MV-4-11 (cell line): ENCODE measurements at places on chromosomes 5 and 9.

GRCh38 chr9:11577522-11577921, 964.7 kb upstream of the PTPRD start:
- DNase-seq: no peak

DNA sequence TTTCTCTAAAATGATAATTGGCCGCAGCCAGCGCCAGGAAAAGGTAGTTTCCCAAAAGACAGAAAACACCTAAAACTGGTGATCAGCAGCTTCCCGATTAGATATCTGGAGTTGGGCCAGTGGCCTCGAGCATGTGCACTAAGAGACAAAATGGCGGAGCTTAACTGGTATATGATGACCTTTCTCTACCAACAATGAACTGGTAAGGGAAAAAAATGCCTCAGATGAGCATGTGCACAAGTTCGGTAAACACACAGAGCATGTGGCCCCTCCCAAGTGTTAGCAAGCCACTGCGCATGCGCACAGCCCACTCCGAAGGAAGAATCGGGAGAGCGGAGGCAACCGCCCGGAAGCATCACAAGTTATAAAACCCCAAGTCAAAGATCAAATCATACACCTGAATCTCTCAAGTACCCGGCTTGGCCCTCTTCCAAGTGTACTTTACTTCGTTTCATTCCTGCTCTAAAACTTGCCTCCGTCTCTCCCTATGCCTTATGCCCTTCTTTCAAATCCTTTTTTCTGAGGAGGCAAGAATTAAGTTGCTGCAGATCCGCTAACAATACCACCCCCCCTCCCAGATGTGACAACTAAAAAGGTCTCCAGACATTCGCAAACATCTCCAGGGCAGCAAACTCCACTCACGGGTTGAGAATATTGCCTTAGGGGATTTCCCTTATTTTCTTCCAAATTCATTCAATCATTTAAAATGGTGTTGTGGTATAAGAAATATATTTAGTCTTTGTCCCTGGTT, 15.0 kb upstream of the PTBP3 start:
- DNase-seq: peak; percentile 53

DNA sequence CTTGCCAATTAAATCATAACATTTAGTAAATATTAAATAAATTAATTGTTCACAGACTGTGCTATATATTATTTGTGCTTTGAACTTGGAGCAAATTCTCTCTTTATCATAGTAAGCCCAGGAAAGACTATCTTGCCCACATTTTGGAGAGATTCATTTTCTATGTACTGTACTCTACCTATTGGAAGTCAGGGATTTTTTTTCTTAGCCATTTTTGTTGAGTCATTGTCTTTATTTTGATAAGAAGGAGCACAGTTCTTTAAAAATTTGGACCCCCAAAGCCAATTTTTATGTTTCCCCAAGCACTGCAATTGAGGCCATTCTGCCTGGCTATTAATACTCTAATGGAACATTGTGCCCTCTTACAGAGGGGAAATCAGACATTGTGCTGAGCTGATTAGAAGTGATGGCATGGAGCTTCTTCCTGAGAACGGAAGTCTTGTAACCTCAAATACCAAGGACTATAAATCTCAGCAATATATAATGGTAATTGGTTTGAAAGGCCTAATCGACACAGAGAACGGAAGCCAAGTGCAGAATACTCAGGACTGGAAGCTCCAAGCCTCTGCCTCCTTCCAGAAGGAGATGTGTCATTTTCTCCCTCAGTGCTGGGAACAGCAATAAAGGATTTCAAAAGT, 188.8 kb upstream of the PAPPA start:
- no peak for DNase-seq

GRCh38 chr9:38727497-38728001, 7.6 kb upstream of the FAM240B start:
- peak; percentile 27 for DNase-seq

- DNase-seq: no peak
Measured at GRCh38 chr5:135296900-135297816, 101.9 kb downstream of the MACROH2A1 start.

GRCh38 chr9:75974016-75974766, 83.7 kb downstream of the PCSK5 start:
- DNase-seq: no peak

DNA sequence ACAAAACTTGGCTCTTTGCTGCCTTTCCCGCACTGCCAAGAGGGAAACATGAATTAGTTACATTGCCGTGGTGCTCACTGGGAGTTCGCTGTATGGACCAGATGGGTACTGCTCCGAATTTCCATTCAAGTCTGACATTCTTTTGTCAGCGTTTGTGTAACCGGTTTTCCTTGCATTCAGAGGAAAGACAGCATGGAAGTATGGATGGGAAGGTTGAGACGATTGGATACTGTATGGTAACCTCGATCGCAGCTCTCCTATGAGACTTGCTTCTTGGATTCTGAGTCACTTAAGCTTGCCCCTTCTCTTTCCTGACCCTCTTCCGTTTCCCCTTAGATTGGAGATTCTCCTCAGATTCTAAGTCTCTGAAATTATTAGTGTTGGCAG, 625 bp upstream of the UBLCP1 start:
- no peak for DNase-seq

DNA sequence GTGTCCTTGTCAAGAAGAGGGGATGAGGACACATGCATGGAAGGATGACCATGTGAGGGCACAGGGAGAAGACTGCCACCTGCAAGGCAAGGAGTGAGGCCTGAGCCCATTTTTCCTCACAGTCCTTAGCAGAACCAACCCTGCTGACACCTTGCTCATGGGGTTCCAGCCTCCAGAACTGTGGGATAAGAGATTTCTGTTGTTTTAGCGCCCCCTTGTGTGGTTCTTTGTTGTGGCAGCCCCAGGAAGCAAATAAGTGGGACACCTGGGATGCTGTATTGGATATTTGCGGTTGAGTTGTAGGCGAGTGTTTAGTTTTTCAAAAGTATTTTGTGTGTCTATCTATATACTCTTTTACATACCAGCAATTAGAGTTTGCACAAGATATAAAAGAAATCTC, 206.4 kb downstream of the NXNL2 start:
- DNase-seq: peak; percentile 9

DNA sequence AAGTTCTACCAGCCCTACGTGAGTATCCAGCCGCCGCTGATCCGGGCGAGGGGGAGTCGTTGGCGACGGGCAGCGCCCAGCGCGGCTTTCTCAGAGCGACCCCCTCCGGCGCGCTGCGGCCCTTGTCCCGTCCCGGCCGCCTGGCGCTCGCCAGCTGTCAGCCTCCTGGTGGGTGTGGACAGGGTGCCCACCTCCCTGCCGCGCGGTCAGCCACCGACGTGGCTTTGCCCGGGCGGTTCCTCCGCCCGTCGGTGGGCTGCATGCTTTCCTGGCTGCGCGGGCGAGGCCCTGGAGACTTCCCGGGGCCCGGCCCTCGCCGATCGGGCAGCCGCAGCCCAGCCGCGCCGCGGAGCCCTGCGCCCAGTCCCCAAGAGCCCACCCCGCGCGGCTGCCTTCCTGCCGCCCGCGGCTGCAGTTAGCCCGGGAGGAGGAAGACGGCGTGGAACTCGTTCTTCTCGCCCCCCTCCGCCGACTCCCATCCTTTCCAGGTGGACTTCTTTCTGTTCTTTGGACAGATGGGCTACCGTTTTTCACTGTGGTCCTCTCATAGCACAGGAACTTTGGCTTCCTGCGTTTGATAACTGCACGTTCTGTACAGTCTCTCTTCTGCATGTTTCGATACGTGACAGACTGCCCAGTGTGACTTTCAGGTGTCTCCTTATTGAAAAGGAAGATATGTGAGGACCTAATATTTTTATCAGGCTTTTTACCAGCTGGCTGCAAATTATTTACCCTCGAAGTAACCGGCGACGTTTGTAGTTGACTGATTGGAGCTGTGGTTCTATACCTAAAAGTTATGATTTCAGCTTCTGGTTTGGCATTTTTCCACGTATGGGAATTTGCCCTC, 577 bp downstream of the AP3S1 start:
- no peak for DNase-seq

DNA sequence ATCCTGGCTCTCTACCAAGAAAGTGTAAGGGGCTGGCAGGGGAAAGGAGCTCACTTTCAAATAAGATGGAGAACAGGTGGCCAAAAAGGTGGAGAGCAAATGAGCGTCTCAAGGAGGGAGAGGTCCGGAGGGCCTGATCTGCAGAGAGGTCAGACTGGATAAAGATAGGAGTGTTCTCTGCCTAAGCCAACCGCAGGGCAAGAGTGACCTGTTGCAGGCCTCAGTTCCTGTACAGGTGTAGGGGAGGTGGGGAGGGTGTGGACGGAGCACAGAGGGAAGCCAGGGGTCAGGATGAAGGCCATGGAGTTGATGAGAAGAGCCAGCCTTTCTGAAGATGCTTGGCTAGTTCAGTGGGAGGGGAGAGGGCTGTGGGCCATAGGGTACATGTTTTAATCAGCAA, 239.7 kb downstream of the HSPA4 start:
- no peak for DNase-seq

DNA sequence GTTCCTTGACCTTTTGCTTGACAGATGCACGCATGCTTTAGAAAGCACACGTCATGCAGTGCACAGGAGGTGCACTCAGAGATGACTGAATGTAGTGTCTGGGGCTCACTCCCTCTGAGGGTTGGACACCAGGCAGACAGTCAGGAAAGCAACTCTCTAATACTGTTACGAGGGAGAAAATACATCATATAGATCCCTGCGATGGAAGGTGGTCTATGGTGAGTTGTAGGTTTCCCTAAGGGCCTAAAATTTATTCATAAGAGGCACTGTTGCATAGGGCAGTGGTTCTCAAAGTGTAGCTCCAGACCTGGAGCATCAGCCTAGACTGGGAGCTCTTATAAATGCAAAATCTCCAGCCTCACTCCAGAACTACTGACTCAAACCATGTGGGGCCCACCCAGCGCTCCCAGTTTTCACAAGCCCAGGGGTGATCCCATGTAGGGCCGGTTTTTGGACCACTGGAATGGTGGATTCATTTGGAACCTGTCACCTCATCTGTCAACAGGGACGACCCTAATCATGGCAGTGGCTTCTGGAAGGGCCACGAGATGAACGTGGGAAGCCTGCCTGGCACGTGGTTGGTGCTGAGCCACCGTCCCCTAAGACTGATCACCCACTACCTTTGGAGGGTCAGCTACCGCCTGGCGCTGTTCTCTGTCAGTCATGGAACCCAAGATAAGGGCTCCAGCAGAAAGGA, 16.8 kb upstream of the PHF19 start:
- no peak for DNase-seq

DNA sequence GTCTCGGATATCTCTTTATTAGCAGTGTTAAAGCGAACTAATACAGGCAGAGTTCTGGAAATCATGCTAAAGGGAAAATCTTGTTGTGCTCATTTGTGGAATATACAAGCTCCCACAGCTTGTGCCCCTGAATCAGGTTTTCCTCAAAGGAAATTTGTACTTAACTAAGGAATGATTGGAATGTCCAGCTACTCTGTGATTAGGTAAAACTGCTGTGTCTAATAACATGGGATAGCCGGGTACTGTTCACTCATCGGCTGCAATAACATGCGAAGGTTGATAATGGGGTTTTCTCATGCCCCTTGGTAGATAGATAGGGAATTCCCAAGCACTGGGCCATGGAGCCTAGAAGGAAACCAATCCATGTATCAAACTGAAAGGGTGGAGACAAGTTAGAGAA, 306.7 kb downstream of the NR2F1-AS1 start:
- no peak for DNase-seq

- DNase-seq: no peak
Measured at GRCh38 chr9:120358877-120359276, 221.1 kb downstream of the CDK5RAP2 start.

GRCh38 chr9:15220658-15221318, 86.2 kb downstream of the TTC39B start:
- no peak for DNase-seq

GRCh38 chr9:96853781-96854650, at the start of gene ZNF782:
Gene ZNF782 (minus strand): TSS chr9:96854514. CDS start chr9:96851961, 2,553 bp downstream.
- DNase-seq: peak; percentile 89

- DNase-seq: no peak
Measured at GRCh38 chr9:72554221-72554641, 32.8 kb downstream of the TMC1 start.

- DNase-seq: no peak
Measured at GRCh38 chr9:85167146-85167545, 497.6 kb downstream of the NTRK2 start.

- no peak for DNase-seq
Measured at GRCh38 chr5:151902215-151902614, 22.4 kb downstream of the GLRA1 start.

DNA sequence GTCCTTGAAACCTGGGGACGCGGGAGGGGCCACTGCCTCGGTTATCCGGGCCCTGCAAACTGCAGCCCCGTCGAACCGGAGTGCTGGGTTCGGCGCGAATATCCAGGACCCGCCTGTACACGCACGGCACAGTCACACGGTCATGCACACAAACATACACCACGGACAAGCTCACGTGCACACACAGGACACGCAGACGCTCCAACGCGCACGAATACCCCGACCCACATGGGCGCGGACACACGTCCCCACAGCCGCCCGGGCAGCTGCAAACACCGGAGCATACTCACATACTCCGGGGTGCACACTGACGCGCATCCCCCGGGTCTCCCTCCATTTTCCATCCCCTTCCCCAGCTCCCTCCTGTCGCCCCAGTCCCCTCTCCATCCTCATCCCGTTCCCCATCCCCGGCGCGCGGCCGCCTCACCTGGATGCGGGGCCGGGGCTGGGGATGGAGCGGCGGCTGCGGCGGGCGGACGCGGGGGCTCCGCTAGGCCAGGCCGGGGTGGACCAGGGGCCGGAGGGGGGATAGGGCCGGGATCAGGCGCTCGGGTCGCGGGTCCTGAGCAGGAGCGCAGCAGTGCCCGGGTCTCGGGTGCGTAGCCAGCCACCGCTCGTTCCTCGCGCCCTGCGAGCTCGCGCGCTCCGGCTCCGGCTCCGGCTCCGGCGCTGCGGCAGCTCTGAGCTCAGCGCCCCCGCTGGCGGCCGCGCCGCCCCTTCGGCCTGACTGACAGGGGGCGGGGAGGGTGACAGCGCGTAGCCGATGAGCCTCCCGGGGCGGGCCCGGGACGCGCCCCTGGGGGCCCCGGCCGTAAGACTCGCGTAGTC, at the start of the genes EIF4E1B and SNCB:
TSS of gene EIF4E1B (plus strand) at position 823 of the 828 bp plus-strand sequence. CDS start 12,113 bp downstream, outside the sequence.
TSS of gene SNCB (minus strand) at position 682 of the 828 bp plus-strand sequence. CDS start 880 bp downstream, outside the sequence.
- no peak for DNase-seq

DNA sequence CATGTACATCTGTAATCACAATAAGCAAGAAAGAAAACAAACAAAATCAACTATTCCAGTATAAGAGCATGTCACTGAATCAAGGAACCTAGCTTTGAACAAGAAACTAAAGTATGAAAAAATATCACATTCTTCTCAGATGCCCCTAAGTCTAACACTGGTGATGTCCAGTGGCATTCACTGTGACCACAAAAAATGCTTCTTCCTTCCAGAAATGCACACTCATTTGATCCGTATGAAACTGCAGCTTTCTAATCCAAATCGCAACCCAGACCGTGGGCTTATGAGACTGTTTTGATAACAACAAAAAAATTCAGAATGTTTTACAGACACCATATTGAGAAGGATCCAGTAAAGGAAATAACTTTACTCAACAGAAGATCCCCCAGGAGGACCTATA, 320.1 kb upstream of the TARS1 start:
- DNase-seq: no peak

GRCh38 chr5:96318569-96319110, 114.4 kb downstream of the PCSK1 start:
- no peak for DNase-seq
